Immature natural killer cell (primary cell): ENCODE measurements at places on chromosomes 1 and 21. TPM values are rescaled to one million over a fixed set of nuclear protein-coding genes. Genes with fewer than 3 reads are reported as not detected.

HNRNPCL1 gene
- not detected for polyA plus RNA-seq

MMP23B gene
- 10.4 TPM for polyA plus RNA-seq

PRDM16 gene
- polyA plus RNA-seq, result 0.29 TPM

SORT1 gene
- polyA plus RNA-seq, result 1.6 TPM

CELA3B gene
- polyA plus RNA-seq, result not detected

KLF17 gene
- polyA plus RNA-seq, result not detected

DENND2C gene
- 0.28 TPM for polyA plus RNA-seq

FCER1G gene
- polyA plus RNA-seq, result 3,702 TPM

KRTAP11-1 gene
- not detected for polyA plus RNA-seq

RHOC gene
- polyA plus RNA-seq, result 572 TPM

SRSF4 gene
- polyA plus RNA-seq, result 110 TPM

IFNAR1 gene
- 57.1 TPM for polyA plus RNA-seq

RSRP1 gene
- polyA plus RNA-seq, result 70.1 TPM

THEM4 gene
- 36.7 TPM for polyA plus RNA-seq

OR2L5 gene
- polyA plus RNA-seq, result not detected

SLC2A5 gene
- 0.07 TPM for polyA plus RNA-seq

- H3K36me3 ChIP-seq, result peaks cover 16% of the 10 kb centered on the region
- no peak for DNase-seq
- peaks cover 4% of the 10 kb centered on the region for H3K4me1 ChIP-seq
These were observed 27.8 kb downstream of the ELK4 start for GRCh38 chr1:205604059-205604458.

- H3K4me3 ChIP-seq, result no peak overlapping the region
- H3K27me3 ChIP-seq, result no peaks in the 10 kb centered on the region
- no peaks in the 10 kb centered on the region for H3K4me1 ChIP-seq
- no peak for DNase-seq
These were observed 71.5 kb upstream of the PTGFR start for GRCh38 chr1:78419309-78419708.

GRCh38 chr1:155012026-155012546 lies 9.5 kb downstream of the ZBTB7B start:
- peak overlapping the region; percentile 45 for H3K27ac ChIP-seq
- no peak overlapping the region for H3K4me3 ChIP-seq
- no peaks in the 10 kb centered on the region for H3K36me3 ChIP-seq
- H3K4me1 ChIP-seq, result peaks cover 56% of the 10 kb centered on the region

DNA sequence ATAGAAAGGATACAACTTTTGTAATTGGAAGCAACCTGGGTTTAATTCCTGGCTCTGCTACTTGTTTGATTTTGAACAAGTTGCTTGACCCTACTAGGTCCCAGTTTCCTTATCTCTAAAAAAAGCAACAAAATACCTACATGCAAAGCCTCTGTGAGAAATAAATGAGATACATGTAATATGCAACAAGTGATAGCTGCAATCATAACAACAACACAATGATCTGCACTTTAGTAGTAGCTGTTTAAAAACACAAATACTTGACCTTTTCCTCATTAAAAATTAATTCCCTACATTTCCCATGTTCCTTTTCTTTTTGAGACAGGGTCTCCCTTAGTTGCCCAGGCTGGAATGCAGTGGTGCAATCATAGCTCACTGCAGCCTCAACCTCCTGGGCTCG lies 40.0 kb downstream of the FRRS1 start:
- no peaks in the 10 kb centered on the region for H3K4me1 ChIP-seq
- H3K27ac ChIP-seq, result no peak overlapping the region
- H3K36me3 ChIP-seq, result no peaks in the 10 kb centered on the region
- peaks cover 2% of the 10 kb centered on the region for H3K27me3 ChIP-seq

GRCh38 chr21:31395268-31395667 lies 51.2 kb upstream of the TIAM1 start:
- H3K4me1 ChIP-seq, result peaks cover 9% of the 10 kb centered on the region
- H3K36me3 ChIP-seq, result no peaks in the 10 kb centered on the region
- no peak for DNase-seq
- H3K27me3 ChIP-seq, result peaks cover 5% of the 10 kb centered on the region
- no peak overlapping the region for H3K4me3 ChIP-seq
- H3K27ac ChIP-seq, result no peak overlapping the region

DNA sequence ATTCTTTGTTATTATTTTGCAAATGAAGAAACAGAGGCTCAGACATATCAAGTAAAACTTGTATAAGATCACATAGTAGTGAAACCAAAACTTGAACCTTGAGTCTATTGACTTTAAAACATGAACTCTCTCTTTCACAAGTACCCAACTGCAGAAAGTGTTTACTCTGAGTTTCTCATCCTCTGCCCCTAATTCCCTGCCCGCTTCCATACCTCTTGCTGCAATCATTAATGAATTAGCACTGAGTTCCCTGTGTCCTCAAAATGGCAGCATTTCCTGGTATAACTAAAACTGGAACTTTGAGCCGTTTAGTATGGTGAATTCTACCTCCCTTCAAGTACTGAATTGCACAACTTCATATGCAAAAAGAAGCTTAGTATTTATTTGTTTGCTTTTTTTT lies 147.7 kb upstream of the DNAH14 start:
- H3K4me1 ChIP-seq, result peaks cover 10% of the 10 kb centered on the region
- no peak for DNase-seq
- peaks cover 1% of the 10 kb centered on the region for H3K27me3 ChIP-seq
- H3K4me3 ChIP-seq, result no peak overlapping the region

DNA sequence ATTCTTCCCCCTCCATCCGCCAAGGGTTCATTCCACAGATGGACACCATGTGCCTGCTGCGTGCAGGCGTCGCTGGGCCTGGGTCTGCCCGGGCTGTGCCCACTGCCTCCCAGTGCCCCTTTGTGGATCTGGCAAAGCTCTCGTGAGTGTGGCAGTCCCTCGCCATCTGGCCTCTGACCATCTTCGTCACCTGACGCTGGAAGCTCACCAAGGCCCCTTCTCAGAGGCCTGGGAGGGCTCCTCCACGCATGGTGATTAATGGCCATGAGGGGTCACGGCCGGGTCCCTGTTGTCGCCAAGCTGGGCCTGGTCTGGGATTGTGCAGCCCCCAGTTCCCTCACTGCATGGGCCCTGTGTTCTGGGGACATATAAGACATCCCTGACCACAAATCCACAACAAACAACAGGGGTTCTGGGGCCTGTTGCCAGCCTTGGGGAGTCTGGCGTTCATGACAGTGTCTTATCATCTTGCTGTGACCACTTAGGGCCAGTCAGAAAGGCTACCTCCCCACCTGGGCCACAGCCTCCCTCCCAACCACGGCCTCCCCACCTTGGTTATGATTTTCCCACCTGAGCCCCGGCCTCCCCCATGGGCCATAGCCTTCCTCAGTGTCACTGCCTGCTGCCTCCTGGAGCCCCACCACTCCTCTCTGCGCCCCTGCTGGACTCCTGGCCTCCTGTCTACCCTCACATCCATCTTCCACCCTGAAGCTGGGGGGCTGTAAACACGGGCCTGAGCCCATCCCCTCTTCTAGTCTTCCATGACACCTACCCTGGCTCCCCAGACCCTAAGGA lies 27.9 kb downstream of the SLC45A1 start:
- no peak overlapping the region for H3K27ac ChIP-seq
- H3K4me3 ChIP-seq, result no peak overlapping the region

GRCh38 chr1:67648582-67649326 lies 36.2 kb upstream of the GADD45A start:
- H3K27ac ChIP-seq, result no peak overlapping the region
- no peaks in the 10 kb centered on the region for H3K4me1 ChIP-seq
- H3K4me3 ChIP-seq, result no peak overlapping the region
- H3K36me3 ChIP-seq, result no peaks in the 10 kb centered on the region
- peaks cover 5% of the 10 kb centered on the region for H3K27me3 ChIP-seq
- DNase-seq, result no peak

GRCh38 chr1:12177156-12177998 lies 10.6 kb downstream of the TNFRSF1B start:
- peak overlapping the region; percentile 99 for H3K27ac ChIP-seq
- peaks cover 53% of the 10 kb centered on the region for H3K27me3 ChIP-seq
- no peak for DNase-seq
- peak overlapping the region; percentile 81 for H3K4me3 ChIP-seq
- peaks cover 99% of the 10 kb centered on the region for H3K4me1 ChIP-seq

- no peak overlapping the region for H3K27ac ChIP-seq
- H3K27me3 ChIP-seq, result peaks cover 4% of the 10 kb centered on the region
- H3K4me1 ChIP-seq, result no peaks in the 10 kb centered on the region
- no peaks in the 10 kb centered on the region for H3K36me3 ChIP-seq
- no peak for DNase-seq
These were observed 21.2 kb downstream of the TP73 start for GRCh38 chr1:3673381-3674099.

DNA sequence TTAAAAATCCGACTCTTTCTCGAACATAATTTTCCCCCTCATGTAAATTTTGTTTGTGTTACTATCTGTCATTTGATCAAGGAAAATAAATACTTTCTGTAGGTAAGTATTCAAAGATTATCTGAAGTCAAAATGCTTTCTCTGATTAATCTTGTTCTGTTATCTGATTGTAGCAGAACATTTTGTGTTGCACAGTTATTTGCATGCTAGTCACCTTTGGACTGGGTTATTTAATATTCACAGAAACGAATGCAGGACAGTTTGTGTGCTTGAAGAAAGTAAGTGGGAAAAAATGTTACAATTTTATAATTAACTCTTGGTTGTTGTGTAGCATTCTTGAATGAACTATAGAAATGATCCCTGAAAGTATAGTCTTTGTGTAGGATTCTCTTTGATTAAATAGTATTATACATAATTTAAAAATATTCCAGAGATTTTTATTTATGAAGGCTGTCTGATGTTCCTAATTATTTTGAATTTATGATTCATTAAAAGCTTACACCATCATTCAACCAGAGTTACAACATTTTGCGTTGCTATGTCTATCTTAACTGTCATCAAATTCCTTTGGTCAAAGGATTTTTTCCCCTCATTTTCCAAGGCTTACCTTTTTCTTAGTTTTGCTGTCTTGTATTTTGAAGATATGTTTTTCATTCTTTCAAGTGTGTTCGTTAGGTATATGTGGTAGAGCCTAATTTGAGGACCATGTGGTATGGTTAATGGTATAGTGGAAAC lies 176.6 kb downstream of the GIPC2 start:
- no peak overlapping the region for H3K4me3 ChIP-seq
- H3K27me3 ChIP-seq, result peaks cover 2% of the 10 kb centered on the region
- H3K27ac ChIP-seq, result no peak overlapping the region
- H3K4me1 ChIP-seq, result no peaks in the 10 kb centered on the region
- no peaks in the 10 kb centered on the region for H3K36me3 ChIP-seq

GRCh38 chr1:13714851-13715250 lies 14.9 kb downstream of the PRDM2 start:
- peaks cover 4% of the 10 kb centered on the region for H3K36me3 ChIP-seq
- no peak overlapping the region for H3K4me3 ChIP-seq
- H3K27ac ChIP-seq, result no peak overlapping the region
- DNase-seq, result no peak
- no peaks in the 10 kb centered on the region for H3K27me3 ChIP-seq
- no peaks in the 10 kb centered on the region for H3K4me1 ChIP-seq

GRCh38 chr1:91381844-91382243 lies 22.8 kb downstream of the HFM1 start:
- H3K4me3 ChIP-seq, result no peak overlapping the region
- DNase-seq, result no peak
- H3K27me3 ChIP-seq, result no peaks in the 10 kb centered on the region
- no peaks in the 10 kb centered on the region for H3K36me3 ChIP-seq

GRCh38 chr1:219478811-219479210 lies 134.1 kb downstream of the ZC3H11B start:
- no peak for DNase-seq
- no peaks in the 10 kb centered on the region for H3K27me3 ChIP-seq
- H3K36me3 ChIP-seq, result no peaks in the 10 kb centered on the region
- no peak overlapping the region for H3K4me3 ChIP-seq
- H3K27ac ChIP-seq, result no peak overlapping the region

GRCh38 chr1:60329651-60330050 lies 256.1 kb upstream of the C1orf87 start:
- H3K4me1 ChIP-seq, result no peaks in the 10 kb centered on the region
- H3K27ac ChIP-seq, result no peak overlapping the region
- H3K36me3 ChIP-seq, result no peaks in the 10 kb centered on the region
- no peak for DNase-seq

DNA sequence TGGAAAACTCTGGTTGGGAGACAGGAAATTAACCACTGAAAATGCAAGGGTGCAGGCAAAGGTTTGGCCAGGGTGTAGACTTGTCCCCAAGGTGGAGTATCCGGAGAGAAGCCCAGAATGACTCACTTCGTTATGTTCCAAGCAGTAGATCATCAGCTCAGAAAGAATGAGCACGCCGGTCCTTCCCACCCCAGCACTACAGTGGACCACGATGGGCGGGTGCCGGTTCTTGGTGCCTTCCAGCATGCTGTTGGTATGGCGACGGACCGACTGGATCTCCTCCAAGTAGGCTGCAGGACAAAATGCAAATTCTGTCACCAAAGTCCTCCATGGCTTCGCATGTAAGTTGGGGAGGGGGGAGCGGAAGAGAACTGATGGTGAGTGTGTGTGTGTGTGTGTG lies 83.4 kb downstream of the SMYD2 start:
- no peaks in the 10 kb centered on the region for H3K4me1 ChIP-seq
- no peak overlapping the region for H3K27ac ChIP-seq
- no peaks in the 10 kb centered on the region for H3K27me3 ChIP-seq

DNA sequence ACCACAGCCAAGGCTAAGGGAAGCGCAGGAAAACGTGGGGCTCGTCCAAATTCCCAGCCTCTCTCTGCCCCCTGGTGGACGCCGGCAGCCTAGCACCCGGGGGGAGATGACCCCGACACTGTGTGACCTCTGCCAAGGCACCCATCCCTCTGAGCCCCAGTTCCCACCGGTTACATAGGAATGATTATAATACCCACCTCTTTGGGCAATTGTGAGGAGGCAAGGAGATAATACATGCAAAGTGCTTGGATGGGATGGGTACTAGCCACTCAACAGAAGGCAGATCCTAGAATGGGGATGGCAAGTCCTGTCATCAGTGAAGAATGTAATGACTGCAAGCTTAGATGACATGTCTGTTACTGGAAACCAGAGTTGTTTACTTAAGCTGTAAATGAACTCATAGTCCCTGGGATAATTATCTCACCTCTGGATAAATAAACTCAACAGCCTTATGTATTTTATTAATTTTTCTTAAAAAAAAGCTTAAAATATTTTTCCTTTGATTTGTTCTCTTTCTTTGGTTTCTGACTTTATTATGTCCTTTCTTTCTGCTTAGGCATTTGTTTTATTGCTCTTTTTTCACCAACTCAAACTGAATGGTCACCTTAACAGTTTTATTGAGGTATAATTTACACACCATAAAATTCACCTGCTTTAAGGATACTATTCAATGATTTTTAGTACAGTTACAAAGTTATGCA lies 11.3 kb upstream of the BMP8B start:
- no peaks in the 10 kb centered on the region for H3K27me3 ChIP-seq
- H3K4me1 ChIP-seq, result peaks cover 9% of the 10 kb centered on the region
- DNase-seq, result peak; percentile 67
- peak overlapping the region; percentile 81 for H3K27ac ChIP-seq
- H3K36me3 ChIP-seq, result peaks cover 4% of the 10 kb centered on the region

DNA sequence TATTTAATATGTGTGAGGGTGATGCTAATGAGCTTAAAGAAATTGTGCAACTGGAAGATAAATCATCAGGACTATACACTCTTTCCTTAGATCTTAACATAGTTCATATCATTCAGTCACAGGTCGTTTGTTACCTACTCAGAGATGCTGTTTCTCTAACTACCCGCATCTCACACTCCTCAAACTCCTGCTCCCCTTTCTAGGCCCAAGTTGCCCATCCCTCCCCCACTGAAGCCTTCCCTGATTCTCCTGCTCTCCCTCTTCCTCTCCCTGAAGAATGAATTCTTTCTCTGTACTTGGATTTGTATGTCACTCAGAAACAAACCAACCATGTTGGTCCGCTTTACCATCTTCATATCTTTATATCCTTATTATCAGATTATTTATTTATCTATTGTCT lies 9.1 kb downstream of the SH3GLB1 start:
- no peaks in the 10 kb centered on the region for H3K27me3 ChIP-seq
- peaks cover 93% of the 10 kb centered on the region for H3K4me1 ChIP-seq
- H3K4me3 ChIP-seq, result no peak overlapping the region
- H3K36me3 ChIP-seq, result peaks cover 3% of the 10 kb centered on the region
